Suppressor macrophage (primary cell): ENCODE measurements at places on chromosomes 6 and 20.

GRCh38 chr6:106117579-106117978 is 31.4 kb downstream of the PRDM1 start:
- peak; percentile 78 for DNase-seq

DNA sequence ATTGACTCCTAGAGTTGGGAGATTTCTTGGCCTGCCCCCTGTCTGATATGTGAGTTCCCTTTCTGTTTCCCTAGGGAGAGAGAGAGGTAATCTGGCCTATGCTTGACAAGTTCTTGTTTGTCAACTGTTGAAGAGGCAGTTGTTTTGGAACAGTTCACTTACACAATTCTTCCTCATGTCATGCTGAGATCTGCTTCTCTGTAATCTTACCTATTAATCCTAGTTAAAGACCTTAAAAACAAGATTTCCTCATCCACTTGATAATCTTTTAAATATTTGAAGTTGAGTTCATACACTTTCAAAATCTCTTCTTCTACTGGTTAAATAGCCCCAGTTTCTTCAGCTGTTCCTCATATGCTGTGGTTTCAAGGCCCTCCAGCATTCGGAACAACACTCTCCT is 89.9 kb downstream of the FIG4 start:
- no peak for DNase-seq

GRCh38 chr6:143747347-143747842 is 69.6 kb downstream of the PHACTR2 start:
- DNase-seq: no peak

DNA sequence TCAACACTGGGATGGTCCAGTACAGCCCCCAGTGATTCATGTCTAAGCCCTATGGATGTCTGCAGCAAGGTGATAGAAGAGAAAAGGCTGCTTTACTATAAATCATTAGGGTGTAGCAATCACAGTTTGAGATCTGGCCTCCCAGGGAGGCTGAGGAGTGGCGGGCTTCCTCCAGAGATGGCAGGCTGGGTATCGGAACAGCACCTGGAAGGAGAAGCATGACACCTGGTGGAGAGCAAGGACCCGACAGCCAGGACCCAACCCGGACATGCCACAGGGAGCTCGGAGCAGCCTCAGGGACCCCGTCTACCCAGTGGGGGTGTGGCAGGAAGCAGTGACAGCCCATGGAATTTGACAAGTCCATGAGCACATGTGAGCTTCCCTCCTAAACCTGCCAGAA is 114.8 kb upstream of the CD93 start:
- no peak for DNase-seq

- no peak for DNase-seq
These were observed 19.3 kb downstream of the ABCF1 start for GRCh38 chr6:30590509-30590908.

- DNase-seq: no peak
These were observed 311.6 kb downstream of the CDC5L start for GRCh38 chr6:44699082-44699481.

GRCh38 chr6:39669207-39669972 is 55.8 kb downstream of the KIF6 start:
- DNase-seq: no peak

GRCh38 chr6:83767033-83767432 is 58.1 kb upstream of the SNAP91 start:
- peak; percentile 3 for DNase-seq

DNA sequence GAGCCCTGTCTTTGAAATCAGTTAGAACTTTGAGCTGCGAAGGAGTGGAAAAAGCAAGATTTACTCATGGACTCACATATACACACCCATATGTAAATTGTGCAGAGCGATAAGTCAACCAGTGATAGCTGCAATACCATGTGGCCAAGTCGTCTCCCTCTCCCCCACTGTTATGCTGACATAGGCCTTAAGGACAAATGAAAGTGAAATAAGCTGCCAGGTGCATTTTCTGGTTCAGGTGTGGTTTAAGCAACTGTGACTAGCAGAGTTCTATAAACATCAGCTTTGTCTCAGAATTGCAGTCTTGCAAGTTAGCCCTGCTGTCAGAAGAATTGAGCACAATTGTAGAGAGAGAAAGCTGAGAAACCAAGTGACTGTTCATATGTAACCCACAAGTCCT is 9.6 kb downstream of the FAM83B start:
- no peak for DNase-seq

GRCh38 chr6:14910692-14911547 is 334.9 kb upstream of the JARID2 start:
- DNase-seq: peak; percentile 97

DNA sequence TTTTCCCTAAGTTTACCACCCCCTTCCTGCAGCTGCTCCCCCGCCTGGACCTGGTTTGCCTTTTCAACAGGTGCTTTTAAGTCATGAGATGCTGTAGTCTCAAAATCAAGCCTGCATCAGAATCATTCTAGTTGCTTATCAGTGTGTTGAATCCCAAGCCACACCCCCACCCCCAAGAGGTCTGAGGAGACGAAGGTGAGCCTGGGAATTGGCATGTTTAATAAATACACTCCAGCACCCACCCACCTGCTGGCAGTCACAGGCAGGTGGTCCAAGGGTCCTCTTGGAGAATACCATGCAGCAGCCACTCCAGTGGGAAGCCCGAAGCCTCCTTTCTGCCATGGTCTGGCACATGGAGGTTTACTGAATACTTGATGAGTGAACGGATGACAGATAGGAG is 1.1 kb upstream of the ADIG start:
- no peak for DNase-seq

DNA sequence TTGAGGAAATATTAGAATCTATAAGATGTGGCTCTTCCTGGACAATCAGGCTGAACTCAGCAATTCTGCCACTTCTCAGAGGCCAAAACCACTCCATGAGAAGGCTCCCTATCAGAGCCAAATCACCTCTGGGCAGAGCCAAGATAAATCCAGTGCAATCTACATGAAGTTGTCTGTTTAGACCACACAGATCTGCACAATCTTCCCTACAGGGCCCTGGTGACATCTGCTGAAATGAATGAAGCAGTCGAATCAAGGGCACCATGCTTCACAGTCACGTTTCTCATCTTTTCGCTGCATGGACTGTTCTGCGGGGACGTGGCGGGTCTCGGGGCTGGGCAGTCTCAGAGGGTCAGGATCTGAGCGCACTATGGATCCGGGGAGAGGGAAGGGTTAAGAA is 60.1 kb upstream of the CD93 start:
- DNase-seq: no peak

DNA sequence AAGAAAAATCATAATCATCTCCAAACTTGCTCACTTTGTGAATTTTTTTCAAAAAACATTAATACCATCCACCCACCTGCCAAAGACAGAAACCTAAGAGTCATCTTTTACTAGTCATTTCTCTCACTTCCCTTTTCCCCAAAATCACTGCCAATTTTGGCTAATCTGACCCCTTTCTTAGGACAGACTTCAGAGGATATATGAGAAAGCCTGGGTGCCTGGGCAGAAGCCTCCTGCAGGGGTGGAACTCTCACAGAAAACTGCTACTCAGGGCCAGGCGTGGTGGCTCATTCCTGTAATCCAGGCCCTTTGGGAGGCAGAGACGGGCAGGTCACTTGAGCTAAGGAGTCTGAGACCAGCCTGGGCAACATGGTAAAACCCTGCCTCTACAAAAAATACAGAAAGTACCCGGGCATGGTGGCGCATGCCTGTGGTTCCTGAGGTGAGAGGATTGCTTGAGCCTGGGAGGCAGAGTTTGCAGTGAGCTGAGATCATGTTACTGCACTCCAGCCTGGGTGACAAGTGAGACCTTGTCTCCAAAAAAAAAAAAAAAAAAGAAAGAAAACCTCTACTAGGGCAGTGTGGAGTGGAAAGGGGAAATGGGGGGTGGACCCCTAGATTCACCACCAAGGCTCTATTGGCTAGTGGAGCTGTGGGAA is 3.8 kb downstream of the DEK start:
- DNase-seq: peak; percentile 81

DNA sequence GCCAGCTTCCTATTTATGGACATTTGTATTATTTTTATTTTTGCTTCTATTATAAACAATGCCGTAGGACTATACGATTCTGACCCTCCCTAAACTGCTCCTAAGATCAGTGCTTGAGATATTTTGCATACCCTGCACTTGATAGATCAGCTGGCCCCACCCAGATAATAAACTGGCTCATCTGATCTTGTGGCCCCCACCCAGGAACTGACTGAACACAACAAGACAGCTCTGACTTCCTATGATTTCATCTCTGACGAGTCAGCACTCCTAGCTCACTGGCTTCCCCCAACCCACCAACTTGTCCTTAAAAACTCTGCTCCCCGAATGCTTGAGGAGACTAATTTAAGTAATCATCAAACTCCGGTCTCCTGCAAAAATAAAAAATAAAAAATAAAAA is 34.9 kb upstream of the TFAP2A start:
- no peak for DNase-seq

DNA sequence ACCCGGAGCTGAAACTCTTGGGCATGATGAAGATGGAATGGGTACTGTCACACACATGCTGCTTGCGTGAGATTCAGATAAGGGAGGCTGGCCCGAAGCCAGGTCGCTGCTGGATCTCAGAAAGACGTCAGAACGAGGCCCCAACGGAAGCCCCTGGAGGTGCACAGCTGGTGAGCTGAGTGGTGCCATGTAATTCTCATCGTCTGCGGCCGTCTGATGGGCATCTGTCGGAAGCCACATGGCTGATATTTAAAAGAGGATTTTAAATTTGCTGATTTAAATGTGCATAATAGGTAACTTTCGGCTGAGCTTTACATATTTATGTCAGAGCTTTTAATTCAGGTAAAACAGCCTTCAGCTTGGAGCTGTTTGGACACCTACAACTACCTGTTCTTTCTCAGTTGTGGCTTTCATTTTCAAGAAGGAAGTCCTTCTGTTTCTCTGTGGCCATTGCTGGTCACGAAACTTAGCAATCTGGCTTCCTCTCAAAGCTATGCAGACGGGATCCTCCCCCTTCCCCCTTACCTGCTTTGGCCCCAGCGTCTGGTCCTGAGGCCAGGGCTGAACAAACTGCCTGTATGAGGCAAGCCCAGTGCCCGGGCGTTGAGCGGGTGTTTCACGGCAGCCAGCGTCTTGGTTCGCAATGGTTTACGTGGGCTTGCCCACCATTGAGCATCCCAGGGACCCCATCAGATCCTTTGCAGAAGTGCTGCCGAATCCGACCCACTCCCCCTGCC is 9.2 kb downstream of the SLCO4A1 start:
- peak; percentile 65 for DNase-seq

GRCh38 chr6:65123521-65123920 is 583.5 kb downstream of the EYS start:
- peak; percentile 2 for DNase-seq

DNA sequence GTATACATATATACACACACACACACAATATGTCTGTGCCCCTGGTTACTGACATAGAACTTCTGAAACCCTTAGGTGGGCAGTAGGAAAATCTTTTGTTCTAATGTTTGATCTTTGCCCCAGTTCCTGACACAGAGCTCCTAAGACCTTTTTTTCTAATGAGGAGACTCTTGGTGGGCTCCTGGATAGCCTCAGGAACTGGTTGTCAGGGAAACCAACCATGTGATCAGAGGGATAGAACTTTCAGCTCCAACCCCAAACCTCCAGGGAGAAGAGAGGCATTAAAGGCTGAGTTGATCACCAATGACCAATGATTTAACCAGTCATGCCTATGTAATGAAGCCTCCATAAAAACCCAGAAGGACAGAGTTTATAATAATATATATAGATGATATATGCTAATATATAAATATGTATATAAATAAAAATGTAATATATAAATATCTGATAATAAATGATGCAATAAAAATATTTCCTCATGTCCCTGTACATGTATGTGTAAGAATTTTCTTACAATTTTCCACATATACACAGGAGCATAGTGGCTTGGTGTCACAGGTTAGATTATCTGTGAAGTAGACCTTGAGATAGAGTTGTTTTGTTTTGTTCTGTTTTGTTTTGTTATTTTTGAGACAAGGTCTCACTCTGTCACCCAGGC is 93.3 kb downstream of the GPX5 start:
- DNase-seq: no peak

GRCh38 chr20:31572042-31572700 is 32.9 kb upstream of the ID1 start:
- DNase-seq: no peak

DNA sequence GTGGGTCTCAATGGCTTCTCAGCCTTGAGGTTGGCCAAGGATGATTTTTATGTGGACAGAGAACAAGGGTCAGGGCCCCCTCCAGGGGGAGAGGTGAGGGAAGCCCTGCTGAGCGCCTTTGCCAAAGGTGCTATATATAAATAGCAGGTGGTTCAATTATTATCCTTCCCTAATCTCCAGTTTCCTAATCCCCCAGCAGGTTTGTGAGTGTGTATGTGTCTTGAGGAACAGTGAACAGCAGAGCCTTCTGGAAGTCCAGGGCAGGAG is 3.2 kb upstream of the SIRPA start:
- no peak for DNase-seq

GRCh38 chr6:46538800-46539480 is 47.7 kb upstream of the RCAN2 start:
- no peak for DNase-seq

DNA sequence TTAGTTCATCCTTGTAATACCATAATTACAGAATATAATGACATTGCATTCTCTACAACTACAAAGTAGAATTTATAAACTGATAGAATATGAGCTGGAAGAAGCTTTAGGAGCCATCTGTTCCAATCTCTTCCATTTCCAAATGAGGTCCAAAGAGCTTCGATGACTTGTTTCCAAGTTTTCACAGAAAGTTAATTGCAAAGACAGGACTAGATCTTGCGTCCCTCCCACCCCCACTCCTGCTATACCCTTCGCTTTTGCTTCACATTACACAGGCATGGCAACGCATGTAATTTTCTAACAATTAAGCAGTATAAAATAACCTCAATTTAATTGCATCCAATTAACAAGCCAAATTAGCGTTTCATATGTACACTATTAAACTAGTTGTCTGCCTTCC is 7.0 kb downstream of the HIVEP2 start:
- DNase-seq: no peak
